Kidney epithelial cell (primary cell): ENCODE measurements at places on chromosomes 16 and 17.

- DNase-seq: no peak
Observed at GRCh38 chr17:61427567-61427966, 24.7 kb upstream of the TBX4 start.

GRCh38 chr16:11297492-11298142 lies 16.5 kb upstream of the PRM1 start:
- DNase-seq: no peak

GRCh38 chr17:17702449-17703139 lies 21.3 kb downstream of the RAI1 start:
- DNase-seq: no peak

GRCh38 chr16:80125677-80126076 lies 415.1 kb upstream of the DYNLRB2 start:
- no peak for DNase-seq

DNA sequence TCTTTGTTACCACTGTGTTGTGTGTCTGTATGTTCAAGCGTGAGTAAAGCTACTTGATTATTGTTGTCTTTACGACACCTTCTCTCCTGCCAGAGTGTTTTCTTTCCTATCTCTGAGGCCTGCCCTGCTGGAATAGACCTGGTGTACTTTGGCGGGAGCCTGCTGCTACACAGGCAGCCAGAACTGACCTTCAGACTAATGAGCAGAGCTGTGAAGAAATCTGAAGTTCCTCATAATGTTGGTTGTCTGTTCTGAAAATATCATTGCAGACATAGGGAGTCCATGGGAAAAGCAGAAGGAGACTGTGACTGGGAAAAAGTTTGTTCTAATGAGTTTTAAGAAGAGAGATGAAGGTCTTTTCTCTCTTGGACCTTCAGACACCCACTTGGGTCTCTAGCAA lies 9.8 kb downstream of the RHOT1 start:
- no peak for DNase-seq

- peak; percentile 72 for DNase-seq
Observed at GRCh38 chr17:46742565-46743270, 75.8 kb downstream of the WNT3 start.

DNA sequence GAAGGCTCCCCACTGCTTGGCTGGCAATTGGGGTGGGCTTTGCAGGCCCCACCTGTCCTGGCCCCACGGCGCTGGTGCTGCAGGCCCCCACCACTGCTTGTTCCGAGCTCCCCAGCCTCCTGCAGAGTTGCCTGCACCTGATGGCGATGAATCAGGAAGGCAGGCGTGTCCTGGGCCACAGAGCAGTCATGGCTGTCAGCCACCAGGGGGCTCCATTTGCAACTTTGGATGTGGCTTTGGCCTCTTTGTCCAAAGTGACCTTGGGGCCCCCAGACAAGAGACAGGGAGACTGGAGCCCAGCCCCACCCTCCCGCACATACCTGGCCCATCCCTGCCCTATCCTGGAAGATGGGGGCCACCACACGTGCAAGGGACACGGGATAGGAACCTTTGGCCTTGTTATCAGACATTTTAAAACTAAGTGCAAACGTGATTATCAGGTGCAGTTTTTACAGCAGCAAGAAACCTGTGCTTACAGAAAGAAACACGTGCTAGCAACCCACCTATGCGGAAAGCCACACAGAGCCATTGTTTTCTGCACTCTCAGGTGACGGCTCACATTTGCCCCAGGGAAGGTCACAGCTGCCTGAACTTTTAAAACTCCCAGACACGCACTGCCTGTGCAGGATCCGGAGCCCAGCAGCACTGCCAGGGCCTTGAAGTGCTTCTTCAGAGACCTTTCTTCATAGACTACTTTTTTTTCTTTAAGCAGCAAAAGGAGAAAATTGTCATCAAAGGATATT lies at the start of gene DNASE1:
Gene DNASE1, plus strand, starts transcription at position 443 of the 743 bp plus-strand sequence. CDS start 683 bp downstream, outside the sequence.
- DNase-seq: peak; percentile 19

- peak; percentile 18 for DNase-seq
Observed at GRCh38 chr16:83992624-83993023, 24.6 kb downstream of the NECAB2 start.

DNA sequence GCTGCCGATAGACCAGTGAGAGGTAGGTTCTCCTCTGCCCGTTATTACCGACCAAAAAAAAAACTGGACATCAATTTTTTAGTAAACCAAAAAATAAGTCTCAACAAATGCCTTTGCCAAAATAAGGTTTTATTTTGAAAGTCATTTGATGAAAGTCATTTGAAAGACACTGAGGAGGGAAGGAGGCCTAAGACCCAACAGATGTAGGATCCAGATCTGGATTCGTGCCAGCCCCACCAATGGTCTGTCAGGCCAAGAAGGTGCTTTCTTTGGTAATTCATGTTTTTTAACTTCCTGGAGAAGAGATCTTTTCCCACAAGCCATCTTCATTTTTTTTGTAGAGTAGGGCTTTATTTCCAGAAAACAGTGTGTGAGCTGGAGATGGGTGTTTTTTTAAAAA lies 18.1 kb downstream of the NTAN1 start:
- no peak for DNase-seq

DNA sequence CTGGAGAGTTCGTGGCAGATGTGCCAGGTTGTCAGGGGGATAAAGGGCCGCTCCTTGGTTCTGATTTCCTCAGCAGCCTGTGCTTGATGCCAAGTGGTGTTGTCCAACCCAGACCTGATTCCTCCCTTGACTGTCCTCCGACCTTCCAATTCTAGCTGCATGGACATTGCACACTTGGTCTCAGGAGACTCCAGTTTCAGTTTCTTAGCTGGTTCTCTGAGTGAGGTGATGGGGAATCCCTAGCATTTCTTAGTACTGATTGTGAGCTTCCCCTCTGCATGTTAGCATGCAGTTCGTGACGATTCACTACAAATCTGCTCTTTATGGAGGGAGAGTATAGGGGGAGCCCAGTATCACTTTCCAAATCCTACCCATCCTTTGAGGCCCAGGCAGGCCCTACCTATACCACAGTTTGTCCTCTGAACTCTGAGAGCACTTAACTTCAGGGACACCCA lies 12.4 kb upstream of the CCR7 start:
- DNase-seq: no peak

- no peak for DNase-seq
Observed at GRCh38 chr17:73870068-73870467, 225.8 kb upstream of the SDK2 start.

DNA sequence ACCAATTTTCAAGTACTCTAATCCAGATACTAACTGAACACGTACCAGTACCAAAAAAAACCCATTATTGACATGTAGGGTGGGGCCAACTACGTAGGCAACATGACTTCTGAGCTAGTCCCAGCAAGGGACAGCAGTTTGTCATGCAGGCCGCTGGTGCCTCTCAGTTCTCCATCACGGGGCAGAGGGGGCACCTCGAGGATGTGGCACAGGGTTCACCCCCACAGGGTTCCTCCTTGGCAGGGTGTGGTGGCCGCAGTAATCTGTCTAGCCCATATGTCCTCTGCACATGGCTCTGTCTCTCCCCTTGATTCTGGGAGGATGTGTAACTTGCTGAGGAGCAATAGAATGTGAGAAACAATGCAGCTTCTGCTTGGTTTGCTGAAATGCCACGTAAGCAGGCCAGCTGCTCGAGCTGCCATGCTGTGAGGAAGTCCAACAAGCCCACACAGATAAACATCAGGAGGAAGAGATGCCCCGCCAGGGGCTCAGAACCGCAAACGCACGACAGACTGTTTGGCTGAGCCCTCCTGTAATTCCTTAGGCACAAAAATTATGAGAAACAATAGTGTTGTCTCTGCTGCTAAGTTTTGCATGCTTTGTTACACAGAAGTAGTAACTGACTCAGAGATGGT lies 62.4 kb downstream of the NT5M start:
- no peak for DNase-seq

GRCh38 chr17:17837380-17837821 lies 615 bp upstream of the SREBF1 start:
- no peak for DNase-seq

GRCh38 chr17:76710863-76711611 lies at the start of gene MXRA7:
TSS of gene MXRA7 (minus strand) at chr17:76710965. CDS start at chr17:76710946, 19 bp downstream.
- DNase-seq: no peak

- DNase-seq: peak; percentile 49
Observed at GRCh38 chr16:65975049-65975708, 391.3 kb upstream of the CDH5 start.

DNA sequence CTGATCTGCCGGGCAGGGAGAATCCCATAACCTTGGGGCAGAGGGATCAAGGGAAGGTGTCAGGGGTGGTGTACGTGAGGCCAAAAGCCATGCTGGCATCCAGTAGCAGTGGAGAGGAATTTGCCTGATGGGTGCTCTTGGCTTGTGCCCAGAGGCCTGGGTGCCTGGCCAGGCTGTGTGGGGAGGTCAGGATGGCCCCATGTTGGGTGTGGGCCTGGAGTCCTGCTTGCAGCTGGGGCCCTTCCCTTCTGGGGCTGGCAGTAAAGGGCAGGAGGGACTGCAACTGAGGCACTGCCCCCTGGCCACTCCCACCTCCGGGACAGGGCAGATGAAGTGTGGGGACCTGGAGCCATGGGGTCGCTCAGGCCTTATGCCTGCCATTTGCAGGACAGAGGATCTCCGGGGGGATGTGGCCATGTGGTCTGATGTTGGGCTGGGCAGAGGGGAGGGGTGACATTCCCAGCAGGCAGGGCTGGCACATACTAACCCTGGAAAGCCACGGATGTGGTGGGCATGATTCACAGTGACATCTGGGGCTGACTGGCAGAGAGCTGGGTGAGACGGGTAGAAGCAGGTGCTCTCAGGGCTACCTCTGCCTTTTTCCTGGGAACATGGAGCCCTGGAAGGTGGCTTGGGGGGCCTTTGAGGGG lies 3.5 kb downstream of the FMNL1 start:
- DNase-seq: no peak
